Fibroblast of the conjunctiva (primary cell): ENCODE measurements at places on chromosomes 2 and 18.
A peak's percentile ranks its signal among the peaks of the same experiment; 100 is the strongest.

- no peak for DNase-seq
Measured at GRCh38 chr2:28063492-28063962, 173.0 kb downstream of the BABAM2 start.

DNA sequence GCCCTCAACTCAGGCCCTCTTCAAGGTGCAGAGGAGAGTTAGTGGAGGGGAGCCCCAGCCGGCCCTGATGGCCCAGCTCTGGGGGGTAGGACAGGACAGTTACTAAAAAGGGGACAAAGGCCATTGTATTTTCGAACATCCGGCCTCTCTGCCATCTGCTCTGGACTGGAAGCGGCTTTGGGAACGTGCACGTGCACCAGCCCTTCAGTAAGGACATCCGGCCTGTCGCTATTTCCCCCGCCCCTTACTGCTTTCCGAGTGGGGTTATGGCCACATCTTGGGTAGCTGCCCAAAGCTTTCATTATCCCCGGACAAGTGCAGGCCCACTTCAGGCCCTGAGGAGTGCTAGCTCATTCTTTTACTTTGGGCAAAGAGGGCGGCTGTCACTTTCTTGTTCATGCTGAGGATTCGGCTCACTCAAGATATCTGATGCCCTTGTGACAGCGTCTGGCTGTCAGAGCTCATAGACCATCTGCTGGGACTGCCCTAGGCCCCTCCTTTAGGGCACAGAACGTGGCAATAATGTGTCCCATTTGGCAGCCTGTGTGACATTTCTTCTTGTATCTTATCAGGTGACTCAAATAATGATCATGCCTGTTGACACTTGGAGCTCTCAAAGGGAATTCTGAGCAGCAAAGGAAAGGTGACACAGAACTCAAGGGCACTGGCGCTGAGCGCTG lies 17.5 kb downstream of the SLC4A3 start:
- DNase-seq, result no peak

DNA sequence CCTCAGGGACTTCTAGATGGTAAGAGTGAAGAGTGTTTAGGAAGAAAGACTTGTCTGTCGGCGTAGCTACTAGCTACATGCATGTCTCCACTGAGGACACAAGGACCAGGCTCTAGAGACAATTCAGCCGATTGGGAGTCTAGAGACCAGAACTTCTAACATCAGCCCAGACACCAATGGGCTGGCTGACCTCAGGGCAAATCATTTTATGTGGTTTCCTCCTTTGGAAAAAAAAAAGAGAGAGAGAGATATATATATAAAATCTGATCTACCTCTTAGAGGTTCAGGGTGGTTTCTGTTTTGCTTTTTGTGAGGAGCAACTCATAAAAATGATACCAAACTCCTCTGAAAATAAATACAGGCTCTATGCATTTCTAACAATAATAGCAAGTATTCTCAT lies 212.8 kb downstream of the BCL2 start:
- no peak for DNase-seq

DNA sequence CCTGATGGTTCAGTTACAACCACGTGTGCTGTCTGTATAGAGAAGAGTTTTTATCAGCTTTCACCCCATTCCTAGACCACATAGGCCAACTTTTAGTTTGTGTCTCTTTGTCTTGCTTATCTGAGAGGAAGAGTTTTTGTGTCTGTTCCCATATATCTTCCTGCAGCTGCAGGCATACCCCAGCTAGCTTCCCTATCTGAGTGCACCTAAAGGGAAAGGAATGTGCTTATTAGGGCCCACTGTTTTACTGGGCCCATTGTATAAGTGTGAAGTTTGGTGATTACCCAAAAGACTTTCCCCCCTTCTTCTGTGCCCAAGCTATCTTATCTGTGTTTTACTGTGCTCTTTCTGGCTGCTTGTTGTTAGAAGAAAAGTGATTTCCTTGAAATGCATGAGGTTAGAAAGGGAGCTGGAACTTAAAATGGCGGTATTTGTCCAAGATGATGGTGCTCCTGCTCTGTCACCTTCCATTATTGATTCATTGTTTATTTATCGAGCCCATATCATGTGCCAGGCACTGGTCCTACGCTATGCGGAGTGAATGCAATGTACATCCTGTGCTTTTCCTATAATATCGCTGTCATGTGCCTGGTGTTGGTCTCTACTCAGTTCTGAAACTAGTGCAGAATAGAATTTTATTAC lies 57.2 kb downstream of the NYAP2 start:
- DNase-seq, result no peak

DNA sequence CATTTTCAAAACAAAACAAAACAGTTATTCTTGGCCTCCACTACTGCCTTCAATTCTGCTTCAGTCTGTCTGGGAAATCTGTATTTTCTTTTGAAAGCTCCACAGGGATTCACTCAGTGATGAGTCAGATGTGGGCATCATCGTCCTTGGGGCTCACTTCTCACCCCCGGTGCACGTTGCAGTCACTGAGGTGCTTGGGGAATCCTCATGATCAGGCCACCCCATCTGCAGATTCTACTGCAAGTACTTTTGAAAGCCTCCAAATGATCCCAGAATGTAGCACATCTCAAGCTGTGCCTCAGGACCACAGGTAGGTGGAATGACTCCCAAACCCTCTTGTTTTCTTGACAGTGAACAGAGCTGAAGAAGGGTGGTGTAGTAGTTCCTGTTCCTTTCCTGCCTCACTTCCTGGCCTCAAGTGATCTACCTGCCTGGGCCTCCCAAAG lies 34.3 kb downstream of the LPIN2 start:
- peak; percentile 70 for DNase-seq

- no peak for DNase-seq
Measured at GRCh38 chr18:6106091-6106685, 210.9 kb upstream of the TMEM200C start.

GRCh38 chr2:138334323-138334722 lies 167.2 kb upstream of the SPOPL start:
- DNase-seq, result no peak

- no peak for DNase-seq
Measured at GRCh38 chr2:65377556-65378192, 54.7 kb downstream of the SPRED2 start.

- DNase-seq, result no peak
Measured at GRCh38 chr2:232296776-232297525, 81.6 kb upstream of the ALPP start.

DNA sequence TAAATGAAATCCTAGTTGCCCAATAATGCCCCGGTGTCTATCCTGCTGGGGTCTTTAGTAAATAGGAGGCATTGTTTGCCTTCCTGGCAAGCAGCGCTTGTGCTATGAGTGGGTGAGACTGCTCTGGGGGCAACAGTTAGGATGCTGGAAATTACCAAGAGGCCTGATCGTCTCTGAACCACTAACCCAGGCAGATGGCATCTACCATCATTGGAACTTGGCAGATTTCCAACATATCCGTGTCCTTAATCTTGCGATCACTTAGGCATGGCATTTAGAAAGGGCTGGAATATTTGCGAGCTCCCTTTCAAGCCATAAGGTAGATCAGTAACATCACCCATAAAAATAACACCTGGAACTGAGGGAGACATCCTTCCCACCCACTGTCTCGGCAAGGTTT lies 18.8 kb upstream of the SH3RF3 start:
- DNase-seq, result no peak

DNA sequence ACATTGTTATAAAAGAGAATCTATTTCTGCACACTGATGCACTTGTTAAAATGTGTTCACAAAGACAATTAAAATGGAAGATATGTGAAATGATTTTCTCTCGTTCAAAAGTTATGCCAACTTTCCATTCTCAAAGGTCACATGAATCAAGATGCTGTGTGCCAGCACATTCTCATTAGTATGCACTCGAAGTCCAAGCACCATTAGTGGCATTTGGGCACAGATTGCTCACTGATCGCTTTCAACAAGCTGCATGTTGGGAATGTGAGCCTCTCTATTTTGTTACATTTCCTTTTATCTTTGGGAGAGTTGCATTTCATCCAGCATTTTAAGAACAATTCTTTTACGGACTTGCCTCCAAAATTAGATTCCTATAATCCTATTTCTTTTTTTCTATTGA lies 398.9 kb downstream of the FBXO15 start:
- DNase-seq, result no peak

DNA sequence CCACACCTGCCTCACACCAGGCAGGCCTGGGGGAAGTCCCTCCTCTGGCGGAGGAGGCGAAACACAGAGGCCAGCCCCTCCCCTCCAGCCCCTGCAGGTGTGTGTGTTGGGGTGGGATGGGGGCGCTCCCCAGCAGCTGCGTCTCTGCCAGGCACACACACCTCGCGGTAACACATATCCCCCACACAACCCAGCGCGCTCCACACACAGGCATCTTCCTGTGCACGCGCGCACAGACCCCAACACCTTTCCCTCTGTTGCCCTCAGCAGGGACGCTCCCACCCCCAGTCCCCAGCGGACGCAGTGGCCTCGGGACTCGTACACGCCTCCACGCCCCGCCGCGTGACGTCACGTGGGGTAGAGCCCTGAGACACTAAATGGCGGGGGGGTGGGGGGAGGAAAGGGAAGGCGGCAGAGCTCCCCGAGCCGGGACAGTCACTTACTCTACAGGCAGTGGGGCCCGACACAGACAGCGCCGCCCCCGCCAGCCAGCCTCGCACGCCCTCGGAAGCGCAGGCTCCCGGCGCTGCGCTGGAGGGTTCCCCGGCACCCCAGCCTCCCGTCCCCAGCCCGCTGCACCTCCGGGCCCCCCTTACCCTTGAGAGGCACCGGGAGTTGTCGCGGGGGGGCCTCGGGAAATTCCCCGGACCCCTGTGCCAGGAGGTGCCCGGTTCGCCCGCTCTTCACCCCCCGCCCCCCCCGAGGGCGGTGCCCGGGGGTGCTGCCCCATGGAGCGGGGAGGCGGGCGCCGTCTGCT lies at the start of gene WNT10A:
Gene WNT10A, plus strand, starts transcription at position 751 of the 757 bp plus-strand sequence. CDS start 144 bp downstream, outside the sequence.
- DNase-seq, result no peak

DNA sequence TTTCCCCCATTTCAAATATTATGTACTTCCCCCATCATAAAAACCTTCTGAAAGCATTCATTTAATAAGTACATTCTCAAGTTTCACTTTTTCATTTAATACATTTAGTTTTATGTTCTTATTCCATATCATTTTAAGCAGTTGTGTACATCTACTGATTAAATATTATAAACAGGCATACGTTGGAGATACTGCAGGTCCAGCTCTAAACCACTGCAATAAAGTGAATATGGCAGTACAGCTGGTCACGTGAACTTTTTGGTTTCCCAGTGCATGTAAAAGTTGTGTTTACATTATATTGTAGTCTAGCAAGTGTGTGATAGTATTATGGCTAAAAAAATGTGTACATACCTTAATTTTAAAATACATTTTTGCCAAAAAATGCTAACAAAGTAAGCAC lies 48.7 kb downstream of the TET3 start:
- DNase-seq, result no peak

GRCh38 chr18:565562-566061 lies 14.6 kb upstream of the CETN1 start:
- no peak for DNase-seq

DNA sequence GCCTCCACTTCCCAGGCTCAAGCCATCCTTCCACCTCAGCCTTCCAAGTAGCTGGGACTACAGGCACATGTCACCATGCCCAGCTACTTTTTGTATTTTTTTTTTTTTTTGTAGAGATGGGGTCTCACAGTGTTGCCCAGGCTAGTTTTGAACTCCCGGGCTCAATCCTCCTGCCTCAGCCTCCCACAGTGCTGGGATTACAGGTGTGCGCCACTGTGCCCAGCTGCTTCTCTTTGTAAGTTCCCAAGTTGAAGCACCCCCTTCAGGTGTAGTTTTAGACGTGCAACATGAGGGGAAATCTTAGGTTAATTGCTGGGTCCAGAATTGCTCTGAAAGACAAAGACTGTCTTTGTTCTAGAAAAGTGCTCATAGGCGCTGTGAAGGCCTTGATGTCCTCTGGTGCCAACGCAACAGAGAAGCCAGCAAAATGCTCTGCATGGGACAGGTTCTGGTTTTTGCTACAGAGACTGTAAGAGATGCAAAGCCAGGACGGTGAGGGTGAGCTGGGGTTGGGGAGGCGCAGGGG lies 46.6 kb downstream of the RRM2 start:
- DNase-seq, result no peak

GRCh38 chr2:789529-789928 lies 112.3 kb upstream of the TMEM18 start:
- no peak for DNase-seq

- DNase-seq, result peak; percentile 73
Measured at GRCh38 chr2:102122115-102122514, 20.4 kb upstream of the IL1R1 start.

GRCh38 chr2:197304556-197305011 lies 6.0 kb downstream of the ANKRD44 start:
- no peak for DNase-seq

DNA sequence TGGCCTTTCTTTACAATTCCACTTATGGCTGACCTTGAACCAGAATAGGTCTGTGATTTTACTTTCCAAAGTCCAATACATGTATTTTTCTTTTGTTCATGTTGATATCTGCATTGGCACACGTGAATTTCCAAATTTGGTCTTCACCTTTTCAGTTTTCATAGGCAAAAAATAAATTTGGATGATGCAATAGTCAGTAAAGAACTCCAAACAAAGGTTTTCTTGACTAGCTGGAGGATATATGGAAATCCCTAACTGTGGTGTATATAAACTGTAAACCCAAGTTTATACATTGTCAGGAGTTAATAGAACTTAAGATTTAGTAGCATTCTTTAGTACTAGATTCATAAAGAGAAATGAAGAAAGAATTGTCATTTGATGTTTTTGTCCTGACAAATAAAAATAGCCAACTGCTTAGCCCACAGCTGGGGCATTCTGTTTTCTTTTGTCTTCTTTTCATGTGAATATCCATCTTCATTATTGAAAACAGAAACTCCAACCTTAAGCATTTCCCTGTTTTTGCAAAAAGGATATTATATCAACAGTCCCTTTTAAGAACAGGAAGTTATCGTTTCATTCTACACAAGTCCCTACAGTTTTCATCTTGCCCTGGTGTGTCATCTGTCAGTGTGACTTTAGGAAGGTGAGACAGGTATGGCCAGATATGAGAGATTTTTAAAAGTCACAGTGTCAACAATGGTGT lies 132.9 kb downstream of the BCL2 start:
- no peak for DNase-seq

- no peak for DNase-seq
Measured at GRCh38 chr2:218152777-218153176, 14.0 kb downstream of the CXCR1 start.

DNA sequence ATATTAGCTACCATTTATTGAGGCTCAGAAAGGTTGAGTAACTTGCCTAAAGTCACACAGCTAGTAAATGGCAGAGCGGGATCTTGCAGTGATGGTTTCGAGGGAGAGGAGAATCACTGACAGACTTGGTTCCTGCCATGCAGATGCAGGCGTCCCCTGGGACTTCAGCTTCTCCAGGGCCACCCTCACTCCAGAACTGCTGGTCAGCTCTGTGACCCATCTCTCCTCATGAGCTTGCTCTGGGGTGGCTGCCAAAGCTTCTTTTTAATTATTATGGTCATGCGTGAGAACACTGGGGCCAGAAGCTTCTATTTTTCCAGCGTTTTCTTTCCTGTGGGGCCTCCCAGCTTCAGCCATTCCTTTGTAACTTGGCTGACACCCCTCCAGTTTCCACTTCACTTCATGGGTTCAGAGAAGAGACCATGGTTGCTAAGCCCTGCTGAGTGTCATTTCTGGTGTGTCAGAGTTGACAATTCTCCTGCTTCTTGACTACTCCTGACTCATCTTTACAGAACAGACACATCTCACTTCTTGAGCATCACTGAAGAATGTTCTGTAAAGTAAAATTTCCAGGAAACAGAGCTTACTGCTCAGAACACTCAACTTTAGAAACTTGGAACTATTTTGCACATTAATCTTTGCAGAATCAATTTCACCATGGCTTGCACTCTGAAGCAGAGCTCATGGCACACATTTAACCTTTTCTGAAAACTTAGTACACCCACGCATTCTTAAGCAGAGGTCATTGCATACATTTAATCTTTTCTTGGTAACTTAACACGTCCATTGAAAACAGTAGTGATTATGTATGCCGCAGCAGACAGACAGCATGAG lies 70.4 kb downstream of the IL1R2 start:
- peak; percentile 77 for DNase-seq
